NCI-H1105 (cell line): ENCODE measurements at places on chromosomes 4 and X.

GRCh38 chrX:39170464-39170863 is 369.2 kb downstream of the MID1IP1 start:
- no peak for DNase-seq

GRCh38 chrX:348461-349117 is 30.0 kb upstream of the GTPBP6 start:
- no peak for DNase-seq

GRCh38 chrX:150184491-150184890 is 178.6 kb upstream of the MAMLD1 start:
- DNase-seq: no peak

DNA sequence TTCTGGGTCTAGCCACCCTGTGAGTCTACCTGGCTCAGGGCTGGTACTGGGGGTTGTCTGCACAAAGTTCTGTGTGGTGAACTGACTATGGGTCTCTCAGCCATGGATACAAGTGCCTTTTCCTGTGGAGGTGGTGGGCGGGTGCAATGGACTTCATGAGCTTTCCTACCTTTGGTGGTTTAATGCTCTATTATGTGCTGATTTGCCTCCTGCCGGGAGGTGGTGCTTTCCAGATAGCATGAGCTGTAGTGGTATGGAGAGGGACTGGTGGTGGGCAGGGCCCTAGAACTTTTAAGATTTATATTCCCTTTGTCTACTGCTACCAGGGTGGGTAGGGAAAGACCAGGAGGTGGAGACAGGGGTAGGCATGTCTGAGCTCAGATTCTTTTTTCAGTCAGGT is 48.0 kb downstream of the PBDC1 start:
- DNase-seq: no peak

GRCh38 chrX:40996886-40997530 is 88.2 kb upstream of the USP9X start:
- DNase-seq: no peak
